ENCODE measurements at places on chromosomes 7 and 10.

DNA sequence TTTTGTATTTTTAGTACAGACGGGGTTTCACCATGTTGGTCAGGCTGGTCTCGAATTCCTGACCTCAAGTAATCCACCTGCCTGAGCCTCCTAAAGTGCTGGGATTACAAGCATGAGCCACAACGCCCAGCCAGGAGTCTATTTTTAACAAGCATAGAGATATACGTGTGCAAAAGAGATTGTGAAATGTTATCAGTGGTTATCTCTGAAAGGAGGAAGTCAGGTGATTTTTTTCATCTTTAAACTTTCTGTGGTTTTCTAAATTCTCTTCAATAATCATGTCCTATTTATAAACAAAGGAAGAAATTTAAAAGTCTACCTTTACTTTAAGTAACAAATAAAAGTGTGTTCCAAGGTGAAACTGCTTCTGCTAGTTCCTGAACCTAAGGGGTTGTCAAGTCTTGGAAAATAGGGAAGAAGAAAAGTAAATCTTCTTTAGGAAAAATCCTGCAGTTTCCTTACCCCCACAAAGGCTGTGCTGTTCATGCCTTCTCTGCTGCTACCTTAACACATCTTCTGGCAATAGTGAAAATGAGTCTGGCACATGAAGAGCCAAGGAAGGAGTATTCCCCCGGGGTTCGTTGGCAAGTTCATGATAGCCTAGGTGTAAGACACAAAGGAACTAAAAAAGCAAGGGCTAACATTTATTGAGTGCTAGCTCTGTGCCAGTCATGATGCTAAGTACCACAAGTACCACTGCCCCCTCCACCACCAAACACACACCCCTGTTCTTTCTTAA lies 51.1 kb downstream of the CYP26A1 start:
- no peak for DNase-seq
- H3K36me3 ChIP-seq: peaks cover 18% of the 10 kb centered on the region
- H3K4me3 ChIP-seq: no peak overlapping the region
- no peaks in the 10 kb centered on the region for H3K4me1 ChIP-seq
- H3K27ac ChIP-seq: no peak overlapping the region

DNA sequence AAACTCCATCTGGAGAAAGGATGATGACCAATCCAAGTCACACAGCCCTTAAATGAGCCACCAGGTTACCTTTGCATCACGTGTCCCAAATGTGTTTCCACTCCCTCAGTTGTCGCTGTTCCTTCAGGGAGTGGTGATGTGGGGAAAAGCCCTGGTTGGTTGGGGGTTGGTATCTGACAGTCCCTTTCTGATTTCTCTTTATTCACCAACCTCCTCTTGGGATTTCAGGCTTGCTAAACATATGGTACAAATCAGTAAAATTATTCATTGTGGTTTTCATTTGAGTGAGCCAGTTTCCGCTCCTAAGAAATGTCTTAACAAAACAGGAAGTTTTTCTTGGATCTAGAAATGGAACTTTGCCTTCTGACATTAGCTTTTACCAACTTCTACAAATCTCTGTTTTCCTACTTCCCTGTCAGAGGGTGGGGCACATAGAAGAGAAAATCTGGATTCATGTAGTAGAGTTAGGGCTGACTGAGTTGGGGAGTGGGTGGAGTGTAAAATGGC lies 40.0 kb upstream of the KMT2E start:
- no peak for DNase-seq
- H3K36me3 ChIP-seq: no peaks in the 10 kb centered on the region
- no peak overlapping the region for H3K4me3 ChIP-seq
- peaks cover 39% of the 10 kb centered on the region for H3K4me1 ChIP-seq
- H3K27me3 ChIP-seq: peaks cover 2% of the 10 kb centered on the region

DNA sequence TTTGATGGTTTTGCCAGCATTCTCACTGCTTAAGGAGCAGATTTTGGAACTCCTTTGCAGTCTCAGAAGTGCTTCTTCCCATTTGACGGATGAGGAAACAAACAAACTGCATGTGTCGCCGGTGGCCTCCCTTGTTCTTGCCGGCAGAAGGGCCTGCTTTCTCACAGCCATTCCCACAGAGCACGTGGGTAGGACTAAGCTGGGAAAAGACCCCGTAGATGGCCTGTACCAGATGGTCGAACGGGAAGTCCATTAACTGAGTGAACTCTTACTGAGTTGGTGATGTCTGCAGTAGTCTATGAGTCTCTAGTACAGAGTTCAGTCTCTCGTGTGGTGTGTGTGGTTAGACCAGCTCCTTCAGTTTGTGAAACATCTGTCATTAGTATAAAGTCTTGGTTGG lies 131.9 kb downstream of the TRRAP start:
- peak overlapping the region; percentile 62 for H3K27ac ChIP-seq
- H3K36me3 ChIP-seq: no peaks in the 10 kb centered on the region
- no peak for DNase-seq

GRCh38 chr7:79504607-79505389 lies 51.3 kb upstream of the MAGI2 start:
- no peak overlapping the region for H3K27ac ChIP-seq
- H3K27me3 ChIP-seq: no peaks in the 10 kb centered on the region
- no peak for DNase-seq
- H3K4me1 ChIP-seq: no peaks in the 10 kb centered on the region

DNA sequence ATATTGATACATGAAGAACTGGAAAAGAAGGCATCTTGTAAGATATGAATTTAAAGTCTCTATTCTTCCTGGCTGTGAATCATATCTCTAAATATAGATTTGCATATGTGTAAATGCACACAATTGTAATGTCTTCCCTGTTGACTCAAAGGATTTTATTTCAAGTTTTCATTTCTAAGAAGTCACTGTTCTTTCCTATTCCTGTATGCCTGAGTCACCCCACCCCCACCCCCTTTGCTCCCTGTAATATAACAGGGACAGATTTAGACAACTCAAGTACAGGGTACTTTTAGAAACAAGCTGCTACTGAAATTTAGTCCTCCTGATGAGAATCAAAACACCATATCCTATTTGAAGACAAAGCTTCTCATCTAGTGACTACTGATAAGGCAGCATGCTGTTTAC lies 43.0 kb upstream of the HECTD2 start:
- DNase-seq: no peak
- peaks cover 1% of the 10 kb centered on the region for H3K27me3 ChIP-seq
- H3K4me1 ChIP-seq: no peaks in the 10 kb centered on the region
- no peaks in the 10 kb centered on the region for H3K36me3 ChIP-seq
- no peak overlapping the region for H3K4me3 ChIP-seq

- no peak for DNase-seq
- H3K4me1 ChIP-seq: peaks cover 7% of the 10 kb centered on the region
- H3K36me3 ChIP-seq: peaks cover 4% of the 10 kb centered on the region
- peaks cover 3% of the 10 kb centered on the region for H3K27me3 ChIP-seq
- H3K27ac ChIP-seq: no peak overlapping the region
Measured at GRCh38 chr7:117828825-117829224, 44.4 kb downstream of the CTTNBP2 start.

GRCh38 chr7:36742911-36743775 lies 18.8 kb upstream of the AOAH start:
- no peaks in the 10 kb centered on the region for H3K4me1 ChIP-seq
- no peak overlapping the region for H3K4me3 ChIP-seq
- DNase-seq: no peak
- H3K36me3 ChIP-seq: no peaks in the 10 kb centered on the region

DNA sequence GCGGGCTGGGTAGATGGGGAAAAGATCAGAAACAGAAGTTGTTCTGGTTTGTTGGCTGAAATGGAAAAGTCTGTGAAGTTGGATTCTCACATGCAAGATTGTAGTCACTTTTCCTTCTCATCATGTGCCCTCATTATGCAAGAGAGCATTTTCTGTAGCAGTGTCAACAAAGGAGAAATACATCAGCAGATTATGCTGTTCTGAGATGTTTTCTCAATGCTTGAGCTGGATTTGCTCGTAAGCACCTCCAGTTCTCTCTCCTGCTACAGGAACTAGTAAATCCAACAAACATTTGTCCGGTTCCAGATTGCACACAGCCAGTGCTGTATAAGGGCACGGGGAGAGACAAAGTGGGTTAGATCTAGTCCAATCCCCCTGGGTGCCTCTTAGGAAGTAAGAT lies 90.0 kb downstream of the GATA3 start:
- no peak overlapping the region for H3K27ac ChIP-seq
- DNase-seq: no peak
- H3K27me3 ChIP-seq: peaks cover 4% of the 10 kb centered on the region
- H3K4me1 ChIP-seq: no peaks in the 10 kb centered on the region
- H3K4me3 ChIP-seq: no peak overlapping the region

DNA sequence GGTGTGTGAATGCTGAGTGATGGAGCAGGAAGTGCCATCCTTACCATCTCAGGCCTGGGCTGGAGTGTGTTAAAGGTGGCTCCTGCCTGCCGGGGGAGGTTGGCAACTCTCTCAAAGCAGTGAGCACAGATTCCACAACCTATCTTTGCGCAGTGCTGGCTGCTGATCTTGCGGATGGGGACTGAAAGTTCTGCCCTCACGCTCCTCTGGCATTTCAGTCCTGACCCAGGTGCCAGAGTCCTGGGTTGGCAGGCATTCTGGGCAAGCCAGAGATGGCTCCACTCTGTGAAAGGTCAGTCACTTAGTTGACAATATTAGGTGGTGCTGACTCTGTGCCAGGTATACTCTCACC lies 315.5 kb downstream of the RPS24 start:
- H3K27me3 ChIP-seq: peaks cover 2% of the 10 kb centered on the region
- no peaks in the 10 kb centered on the region for H3K4me1 ChIP-seq
- H3K27ac ChIP-seq: no peak overlapping the region
- DNase-seq: peak; percentile 6

- no peak within 1 kb of the TSS for H3K4me3 ChIP-seq
- no peaks in the 10 kb centered on the region for H3K4me1 ChIP-seq
- H3K27me3 ChIP-seq: no peaks in the 10 kb centered on the region
- peaks cover 5% of the 10 kb centered on the region for H3K36me3 ChIP-seq
Measured at GRCh38 chr10:5094265-5095205, at the start of gene AKR1C3. TSS of gene AKR1C3 (plus strand) at chr10:5094414. CDS start at chr10:5094445, 31 bp downstream.

DNA sequence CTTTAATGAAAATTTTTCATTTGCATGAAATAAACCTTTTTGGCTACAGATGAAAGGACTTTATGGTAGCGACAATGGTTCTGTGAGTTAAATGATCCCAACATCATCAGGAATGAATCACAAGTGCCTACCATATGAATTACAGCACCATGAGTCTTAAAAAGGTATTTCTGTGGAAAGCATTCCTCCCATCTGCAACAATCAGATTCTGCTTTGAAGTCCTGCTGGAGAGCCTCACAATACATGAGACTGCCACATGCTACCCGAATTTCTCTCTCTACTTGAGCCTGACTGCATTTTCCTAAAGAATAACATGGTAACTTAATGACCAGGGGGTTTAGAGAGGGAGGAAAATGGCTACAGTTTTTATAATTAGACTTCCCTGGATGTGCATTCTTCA lies 190.3 kb downstream of the TWIST1 start:
- no peak for DNase-seq
- no peaks in the 10 kb centered on the region for H3K36me3 ChIP-seq
- no peak overlapping the region for H3K27ac ChIP-seq
- no peak overlapping the region for H3K4me3 ChIP-seq
- no peaks in the 10 kb centered on the region for H3K27me3 ChIP-seq

DNA sequence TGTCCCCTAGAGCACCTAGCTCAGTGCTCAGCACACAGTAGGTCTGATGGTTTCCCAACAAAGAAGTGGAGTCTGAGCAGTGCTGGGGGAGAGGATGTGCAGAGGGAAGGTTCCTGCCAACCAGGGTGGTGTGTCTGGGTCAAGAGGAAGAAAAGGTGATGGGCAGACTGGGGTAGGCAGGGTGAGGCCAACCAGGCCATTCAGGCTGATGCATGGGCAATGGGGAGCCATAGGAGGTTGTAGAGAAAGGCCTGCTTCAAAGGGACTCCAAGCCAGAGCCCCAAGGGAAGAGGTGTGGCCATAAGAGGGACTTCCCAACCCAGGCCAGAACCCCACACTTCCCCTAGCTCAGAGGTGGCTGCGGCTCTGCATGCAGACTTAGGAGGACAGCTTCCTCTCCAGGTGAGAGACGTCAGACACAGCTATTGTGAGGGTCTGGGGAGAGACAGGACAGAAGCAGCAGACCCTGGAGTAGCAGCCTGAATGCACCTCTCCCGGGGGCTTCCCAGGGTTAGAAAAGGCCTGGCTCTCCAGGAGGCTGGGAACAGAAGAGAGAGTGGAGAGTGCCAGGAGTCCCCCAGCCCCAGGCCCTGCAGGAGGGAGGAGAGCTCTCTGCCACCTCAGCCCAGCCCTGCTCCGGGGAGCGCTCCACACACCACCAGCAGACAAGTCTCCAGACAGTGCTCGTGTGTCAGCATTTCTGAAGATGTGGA lies 87.4 kb upstream of the ZMIZ1 start:
- H3K4me1 ChIP-seq: peaks cover 6% of the 10 kb centered on the region
- no peak overlapping the region for H3K4me3 ChIP-seq
- no peaks in the 10 kb centered on the region for H3K36me3 ChIP-seq

GRCh38 chr7:149448961-149449360 lies 11.9 kb downstream of the ZNF777 start:
- no peaks in the 10 kb centered on the region for H3K4me1 ChIP-seq
- no peak for DNase-seq
- H3K4me3 ChIP-seq: no peak overlapping the region
- H3K36me3 ChIP-seq: peaks cover 4% of the 10 kb centered on the region
- H3K27me3 ChIP-seq: no peaks in the 10 kb centered on the region

DNA sequence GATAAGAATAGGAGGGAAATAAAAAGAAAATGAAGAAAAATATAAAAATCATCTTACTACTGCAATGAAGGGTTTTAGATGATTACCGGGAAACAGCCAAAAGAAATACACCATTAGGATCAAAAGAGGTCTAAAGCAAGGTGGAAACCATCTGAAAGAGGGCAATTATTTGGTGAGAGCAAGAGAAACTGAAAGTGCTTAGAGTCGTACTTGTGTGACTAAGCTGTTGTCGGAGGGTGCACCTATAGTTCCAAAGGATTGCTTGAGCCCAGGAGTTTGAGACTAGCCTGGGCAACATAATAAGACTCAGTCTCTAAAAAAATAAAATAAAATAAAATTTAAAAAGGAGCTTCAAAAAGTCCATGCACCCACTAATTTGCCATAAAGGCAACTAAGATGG lies 169.5 kb downstream of the DKK1 start:
- no peak overlapping the region for H3K27ac ChIP-seq
- no peaks in the 10 kb centered on the region for H3K36me3 ChIP-seq
- no peaks in the 10 kb centered on the region for H3K27me3 ChIP-seq
- no peaks in the 10 kb centered on the region for H3K4me1 ChIP-seq
- no peak overlapping the region for H3K4me3 ChIP-seq

DNA sequence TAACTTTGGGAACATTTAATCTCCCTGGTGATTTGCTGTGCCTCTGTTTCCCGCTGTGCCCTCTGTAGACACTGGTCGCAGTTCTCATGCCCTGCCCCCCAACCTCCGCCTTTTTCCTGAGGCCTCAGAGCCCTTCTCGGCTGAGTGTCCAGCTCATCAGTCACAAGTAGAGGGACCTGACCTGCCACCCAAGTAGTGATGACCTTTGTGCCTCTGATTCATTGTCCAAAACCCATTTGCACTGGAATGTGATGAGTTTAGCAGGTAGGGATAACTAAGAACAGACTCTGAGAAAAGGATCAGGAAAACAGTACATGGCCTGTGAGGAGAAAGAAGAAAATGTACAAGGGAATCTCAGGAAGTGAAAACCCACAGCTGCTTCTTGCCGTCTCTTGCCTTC lies 58.8 kb downstream of the LANCL2 start:
- peaks cover 15% of the 10 kb centered on the region for H3K4me1 ChIP-seq
- DNase-seq: no peak
- H3K27me3 ChIP-seq: peaks cover 5% of the 10 kb centered on the region
- no peak overlapping the region for H3K4me3 ChIP-seq
- H3K36me3 ChIP-seq: peaks cover 6% of the 10 kb centered on the region

- no peak for DNase-seq
- H3K27me3 ChIP-seq: peaks cover 1% of the 10 kb centered on the region
- no peak overlapping the region for H3K27ac ChIP-seq
- peaks cover 4% of the 10 kb centered on the region for H3K36me3 ChIP-seq
- no peak overlapping the region for H3K4me3 ChIP-seq
Measured at GRCh38 chr10:101922846-101923245, 79.2 kb upstream of the KCNIP2 start.

Data from glutamatergic neuron (in vitro differentiated cells).